ENCODE measurements at places on chromosomes 5 and 9.

DNA sequence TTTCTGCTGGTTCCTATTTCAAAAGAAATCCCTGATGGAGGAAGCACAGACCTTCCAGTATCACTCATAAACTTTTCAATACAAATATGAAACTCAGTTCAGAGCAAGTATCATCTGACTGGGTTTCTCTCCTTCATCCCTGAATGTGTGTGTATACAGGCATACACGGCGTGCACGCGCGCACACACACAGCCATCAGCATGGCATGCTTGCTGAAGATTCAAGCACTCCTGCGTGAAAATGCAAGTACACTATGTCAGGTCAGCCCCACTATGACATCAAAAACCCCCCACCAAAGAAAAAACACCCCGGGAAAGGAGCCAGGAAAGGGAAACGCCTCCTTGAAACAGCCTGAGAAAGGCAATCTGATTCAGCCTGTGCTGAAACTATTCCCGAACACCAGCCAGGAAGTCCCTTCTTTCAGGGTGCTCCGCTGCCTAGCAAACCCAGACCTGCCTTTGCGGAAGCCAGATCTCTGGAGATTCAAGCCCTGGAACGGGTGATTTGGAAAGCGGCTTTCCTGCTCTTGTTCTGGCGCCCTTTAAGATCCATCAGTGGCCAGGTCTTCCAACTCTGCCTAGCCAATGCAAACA is 831 bp downstream of the KLHL3 start:
- DNase-seq = no peak

- no peak for DNase-seq
These were observed 23.5 kb upstream of the SNX2 start for GRCh38 chr5:122751293-122751782.

- DNase-seq = no peak
These were observed 7.7 kb downstream of the FREM1 start for GRCh38 chr9:14902561-14902960.

DNA sequence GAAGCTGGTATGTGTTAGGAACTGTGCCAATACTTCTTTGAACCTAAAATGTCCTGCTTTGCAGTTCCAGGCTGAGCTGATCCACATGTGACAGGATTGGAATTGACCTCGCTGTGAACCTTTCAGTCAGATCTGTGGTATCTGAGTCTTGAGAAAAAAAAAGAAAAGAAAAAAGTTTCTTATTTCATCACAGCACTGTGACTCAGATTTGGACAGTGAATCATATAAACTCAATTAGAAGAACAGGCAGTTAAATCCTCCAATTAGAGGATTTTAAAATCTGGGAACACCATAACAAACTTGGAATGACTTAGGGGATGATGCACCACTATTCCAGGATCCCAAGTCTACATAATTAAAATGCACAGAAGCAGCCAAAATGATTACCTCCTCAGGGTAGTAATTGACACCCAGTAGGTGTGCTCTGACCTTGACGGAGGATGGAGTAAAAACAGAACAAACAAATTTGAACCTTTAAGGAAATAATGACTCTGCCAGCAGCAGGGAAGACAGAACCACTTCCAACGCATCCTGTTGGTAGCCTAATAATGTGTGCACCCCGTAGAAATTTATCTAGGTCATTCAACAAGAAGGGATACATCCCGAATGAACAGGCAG is 57.8 kb upstream of the RAI14 start:
- peak; percentile 87 for DNase-seq

DNA sequence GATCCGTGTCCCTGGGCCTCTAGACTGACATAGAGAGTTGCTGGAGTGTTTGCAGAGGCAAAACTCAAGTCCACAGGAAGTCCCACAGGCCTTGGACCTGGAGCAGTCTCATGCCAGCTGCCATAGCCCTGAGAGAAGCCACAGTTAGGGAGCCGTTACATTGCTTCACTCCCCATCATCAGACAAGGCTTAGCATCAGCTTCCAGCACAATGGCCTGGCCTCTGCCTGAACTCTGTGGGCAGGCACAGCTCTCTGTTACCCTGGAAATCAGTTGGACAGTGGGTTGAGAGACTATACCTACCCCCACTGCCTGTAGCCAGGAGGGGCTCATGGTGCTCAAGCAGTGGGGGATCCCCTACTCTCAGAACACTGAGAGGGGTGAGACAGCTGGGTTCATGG is 16.2 kb upstream of the C9orf72 start:
- no peak for DNase-seq

Measured in GM04504 (cell line).